ENCODE measurements at places on chromosomes 5 and 9.

- DNase-seq: peak; percentile 75
Measured at GRCh38 chr9:124574534-124575375, 67.6 kb upstream of the NR5A1 start.

- DNase-seq: peak; percentile 29
Measured at GRCh38 chr9:120344230-120344629, 235.7 kb downstream of the CDK5RAP2 start.

DNA sequence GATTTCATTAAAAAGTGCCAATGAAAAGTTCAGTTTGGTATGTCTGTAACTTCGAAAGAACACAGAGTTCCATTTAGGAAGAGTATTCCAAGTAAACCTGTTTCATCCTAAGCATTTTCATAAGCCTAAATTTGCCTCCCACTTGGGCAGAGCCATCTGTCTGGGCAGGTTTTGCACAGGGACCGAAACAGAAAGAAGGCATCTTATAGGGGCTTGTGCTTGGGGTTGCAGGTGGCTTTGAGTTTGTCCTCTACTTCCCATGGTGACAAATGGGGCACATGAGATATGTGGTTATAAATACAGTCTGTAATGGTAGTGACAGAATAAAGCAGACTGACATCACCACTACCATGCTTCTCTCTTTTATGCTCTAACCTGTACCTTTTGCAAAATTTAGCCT lies 63.7 kb downstream of the MCTP1 start:
- DNase-seq: no peak

DNA sequence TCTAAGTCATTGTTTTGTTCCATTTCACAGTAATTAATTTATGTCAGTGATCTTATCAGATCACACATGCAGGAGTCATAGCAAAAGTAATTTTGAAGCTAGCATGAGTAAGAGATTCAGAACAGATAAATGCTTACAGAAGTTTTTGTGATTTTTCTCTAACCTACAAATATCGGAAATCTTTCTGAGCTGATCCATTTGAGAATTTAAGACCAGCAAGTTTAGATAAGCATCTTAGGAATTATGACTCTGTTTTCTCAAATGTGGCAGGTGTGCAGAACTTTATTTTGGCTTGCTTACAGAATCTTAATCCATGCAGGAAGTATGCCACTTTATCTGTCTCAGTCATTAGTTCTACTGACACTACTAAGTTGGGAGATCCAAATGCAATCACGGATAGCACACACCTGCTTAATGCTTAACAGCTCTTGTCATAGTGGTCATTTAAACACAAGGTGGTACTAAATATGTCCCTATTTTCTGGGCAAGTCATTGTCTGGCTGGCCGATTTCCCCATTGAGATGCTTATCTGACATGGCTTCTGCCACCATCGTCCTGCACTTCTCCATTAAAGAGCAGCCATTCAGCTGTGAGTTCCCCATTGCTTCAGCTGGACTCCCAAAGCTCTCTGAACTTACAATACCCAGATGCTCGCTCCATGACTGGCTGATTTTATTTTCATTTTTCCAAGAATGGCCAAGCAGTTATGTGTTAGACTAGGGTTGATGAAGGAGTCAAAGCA lies 305.4 kb upstream of the NUDT12 start:
- DNase-seq: no peak

- DNase-seq: no peak
Measured at GRCh38 chr9:93896093-93896492, 59.1 kb downstream of the BARX1 start.

DNA sequence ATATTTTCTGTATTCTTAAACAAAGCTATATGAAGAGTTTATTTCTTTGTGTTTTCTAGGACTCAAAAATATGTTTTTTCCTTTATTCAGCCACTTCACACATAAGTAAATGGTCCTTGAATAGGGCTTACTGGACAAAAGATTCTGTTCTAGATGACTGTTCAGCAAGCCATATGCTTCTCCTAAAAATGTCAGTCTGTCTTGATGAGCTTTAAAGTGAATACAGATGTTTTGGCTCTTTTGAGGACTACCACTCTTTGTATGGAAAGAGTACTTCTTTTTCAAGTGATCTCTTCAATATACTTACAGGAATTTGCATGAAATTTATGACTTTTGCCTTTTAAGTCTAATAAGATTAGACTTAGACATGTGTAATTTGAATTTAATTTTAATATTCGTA lies 8.4 kb downstream of the NDUFS4 start:
- peak; percentile 7 for DNase-seq

GRCh38 chr5:149464796-149465489 lies 85.9 kb upstream of the IL17B start:
- peak; percentile 66 for DNase-seq

All from astrocyte of the spinal cord (primary cell).